ENCODE measurements at places on chromosomes 7 and 10.

DNA sequence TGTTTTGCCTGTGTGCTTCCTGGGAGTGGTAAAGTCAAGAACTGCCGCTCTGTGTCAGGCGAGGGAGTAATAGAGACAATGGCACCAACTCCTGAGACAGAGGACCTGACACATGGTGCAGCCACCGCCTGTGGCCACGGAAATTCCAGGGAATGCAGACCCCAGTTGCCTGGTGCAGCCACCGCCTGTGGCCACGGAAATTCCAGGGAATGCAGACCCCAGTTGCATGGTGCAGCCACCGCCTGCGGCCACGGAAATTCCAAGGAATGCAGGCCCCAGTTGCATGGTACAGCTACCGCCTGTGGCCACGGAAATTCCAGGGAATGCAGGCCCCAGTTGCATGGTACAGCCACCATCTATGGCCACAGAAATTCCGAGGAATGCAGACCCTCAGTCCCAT, 8.7 kb downstream of the DIP2C start:
- DNase-seq = no peak

GRCh38 chr7:43649755-43650274, 66.9 kb downstream of the STK17A start:
- DNase-seq = peak; percentile 84

GRCh38 chr7:130494431-130494858, 2.6 kb downstream of the MEST start:
- no peak for DNase-seq

DNA sequence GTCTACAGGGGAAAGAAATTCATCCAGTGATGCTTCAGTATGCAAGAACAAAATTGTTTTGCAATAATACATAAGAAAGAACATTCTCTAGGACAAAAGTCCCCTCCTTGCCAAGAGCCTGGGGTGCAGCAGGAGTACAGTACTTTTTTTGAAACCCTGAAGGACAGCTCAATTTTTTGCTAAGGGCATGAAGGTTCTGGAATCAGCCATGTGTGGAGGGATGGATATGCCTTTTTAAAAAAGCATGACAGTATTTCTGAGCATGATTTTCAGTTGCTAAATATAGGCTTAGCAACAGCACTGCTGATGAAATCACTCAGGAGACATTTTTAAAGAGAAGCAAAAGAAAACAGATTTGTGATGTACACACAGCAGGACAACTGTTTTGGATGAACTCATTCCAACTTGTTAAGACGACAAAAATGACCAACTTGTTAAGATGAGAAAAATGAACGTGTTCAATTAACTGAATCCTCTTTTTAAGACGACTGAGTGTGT, 39.3 kb downstream of the HBP1 start:
- no peak for DNase-seq

- DNase-seq = no peak
Observed at GRCh38 chr7:15292138-15292537, 269.7 kb downstream of the AGMO start.

DNA sequence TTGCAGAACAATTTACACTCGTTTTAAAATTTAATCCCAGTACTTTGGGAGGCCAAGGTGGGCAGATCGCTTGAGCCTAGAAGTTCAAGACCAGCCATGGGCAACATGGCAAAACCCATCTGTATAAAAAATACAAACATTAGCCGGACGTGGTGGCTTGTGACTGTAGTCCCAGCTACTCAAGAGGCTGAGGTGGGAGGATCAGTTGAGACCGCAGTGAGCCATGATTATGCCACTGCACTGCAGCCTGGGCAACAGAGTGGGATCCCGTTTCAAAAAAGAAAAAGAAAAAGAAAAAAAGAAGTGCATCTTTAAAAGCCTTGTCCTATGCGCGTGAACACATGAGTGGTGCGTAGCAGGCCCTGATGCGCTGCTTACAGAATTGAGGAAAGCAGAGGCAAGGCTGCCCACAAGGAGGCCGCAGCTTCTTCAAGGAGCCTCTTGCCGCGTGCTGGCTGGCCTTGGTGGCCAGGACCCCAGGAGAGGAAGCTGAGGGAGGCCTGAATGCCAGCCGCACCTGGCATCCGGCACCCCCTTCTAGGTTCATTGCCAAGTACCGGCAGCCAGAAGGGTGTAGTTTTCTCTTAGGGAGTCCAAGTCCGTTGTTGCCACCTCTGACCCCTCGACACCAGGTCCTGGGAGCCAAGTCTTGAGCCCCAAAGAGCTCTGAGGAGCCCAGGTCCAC, 124.5 kb downstream of the UBE2H start:
- DNase-seq = no peak

DNA sequence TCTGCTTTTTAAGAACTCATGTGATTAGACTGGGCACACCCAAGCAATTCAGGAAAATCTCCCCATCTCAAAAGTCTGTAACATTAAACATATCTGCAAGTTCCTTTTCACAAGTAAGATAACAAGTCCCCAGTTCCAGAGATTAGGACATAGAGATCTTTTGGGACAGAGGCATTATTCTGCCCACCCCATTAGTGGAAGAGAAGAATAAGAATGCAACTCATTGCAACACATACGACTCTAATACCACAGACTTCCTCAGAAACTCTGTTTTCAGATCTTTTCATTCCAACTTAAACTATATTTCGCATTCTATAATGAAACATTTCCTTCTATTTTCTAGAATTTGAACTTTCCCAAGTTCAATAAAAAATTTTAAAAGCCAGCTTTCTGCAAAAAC, 137.7 kb downstream of the SEMA3C start:
- no peak for DNase-seq

- DNase-seq = no peak
Observed at GRCh38 chr10:21969326-21970287, 33.9 kb downstream of the DNAJC1 start.

DNA sequence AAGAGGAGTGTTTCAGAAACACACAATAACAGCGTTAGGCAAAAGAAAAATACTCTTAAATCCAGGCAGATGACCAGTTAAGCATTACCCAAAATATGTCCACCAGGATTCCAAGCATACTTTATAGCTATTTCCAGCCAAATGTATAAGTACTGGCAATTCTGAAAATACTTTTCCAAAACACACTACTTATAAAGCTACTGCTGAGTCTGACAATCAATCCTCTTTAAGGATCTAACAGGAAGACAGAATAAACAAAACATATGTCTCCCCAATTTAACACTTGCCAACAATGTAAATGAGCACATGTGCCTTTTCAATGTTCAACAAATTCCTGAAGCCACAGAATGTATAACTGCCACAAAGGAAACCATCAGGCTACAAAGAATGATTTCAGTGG, 370.9 kb downstream of the SORCS1 start:
- DNase-seq = no peak

DNA sequence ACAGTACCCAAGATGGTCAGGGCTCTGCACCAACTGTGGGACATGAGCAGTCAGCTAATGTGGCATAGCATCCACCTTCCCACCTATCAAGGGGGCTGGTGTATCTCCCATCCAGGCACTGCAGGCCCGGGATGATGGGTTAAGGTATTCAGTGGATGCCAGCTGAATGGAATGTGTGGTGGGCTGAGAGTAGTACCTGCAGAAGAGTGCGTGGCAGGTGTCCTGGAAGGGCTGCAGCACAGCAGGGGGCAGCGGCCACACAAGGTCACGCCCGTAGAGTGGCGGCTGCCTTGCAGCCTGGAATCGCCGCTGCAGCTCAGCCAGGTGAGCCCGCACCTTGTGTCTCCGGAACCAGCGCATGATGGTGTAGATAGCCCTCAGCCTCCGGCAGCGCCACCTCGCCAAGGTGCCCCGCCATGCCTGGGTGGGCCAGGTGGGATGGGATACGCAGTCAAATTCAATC, 13.3 kb downstream of the MYO1G start:
- no peak for DNase-seq

DNA sequence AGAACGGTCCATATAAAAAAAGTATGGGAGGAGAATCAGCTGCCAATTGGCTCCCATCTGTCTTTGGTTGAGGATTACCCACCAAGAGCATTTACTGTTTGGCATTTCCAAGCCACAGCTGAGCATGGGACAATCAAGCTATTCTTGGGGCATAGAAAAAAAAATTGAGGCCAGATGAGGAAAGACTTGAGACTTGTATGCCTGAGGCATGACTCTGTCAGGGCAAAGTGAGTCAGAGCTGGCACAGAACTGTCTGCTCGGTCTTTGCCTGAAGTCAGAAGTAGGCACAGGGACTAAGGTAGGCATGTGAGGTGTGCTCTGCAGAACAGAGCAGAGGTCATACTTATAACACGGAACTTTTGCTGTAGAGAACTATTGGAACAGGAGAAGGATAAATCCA, 126.5 kb upstream of the CHRM2 start:
- no peak for DNase-seq

- DNase-seq = no peak
Observed at GRCh38 chr10:61751599-61751998, 88.9 kb downstream of the CABCOCO1 start.

- no peak for DNase-seq
Observed at GRCh38 chr10:95693071-95693667, 558 bp downstream of the TCTN3 start.

- no peak for DNase-seq
Observed at GRCh38 chr7:89002981-89003956, 207.7 kb upstream of the TEX47 start.

DNA sequence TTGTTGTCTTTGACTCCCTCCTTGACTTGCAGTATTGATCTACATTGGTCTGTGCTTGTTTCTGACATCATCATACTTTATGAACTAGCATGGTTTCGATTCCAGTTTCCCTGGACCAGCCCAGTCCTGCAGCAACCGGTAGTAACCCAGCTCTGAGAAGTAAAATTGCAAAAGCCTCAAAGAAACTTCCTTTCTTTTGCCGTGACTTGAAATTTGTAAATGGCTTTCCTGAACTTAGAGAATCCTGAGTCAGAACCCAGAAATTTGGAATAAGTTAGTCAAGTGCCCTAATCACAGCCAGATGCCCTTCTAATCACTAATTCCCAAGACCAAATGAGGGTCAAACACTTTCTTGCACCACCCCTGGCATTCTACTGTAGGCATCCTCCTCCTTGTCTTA, 15.0 kb downstream of the TAS2R60 start:
- peak; percentile 2 for DNase-seq

GRCh38 chr10:117472872-117473271, 69.7 kb upstream of the EMX2 start:
- no peak for DNase-seq

DNA sequence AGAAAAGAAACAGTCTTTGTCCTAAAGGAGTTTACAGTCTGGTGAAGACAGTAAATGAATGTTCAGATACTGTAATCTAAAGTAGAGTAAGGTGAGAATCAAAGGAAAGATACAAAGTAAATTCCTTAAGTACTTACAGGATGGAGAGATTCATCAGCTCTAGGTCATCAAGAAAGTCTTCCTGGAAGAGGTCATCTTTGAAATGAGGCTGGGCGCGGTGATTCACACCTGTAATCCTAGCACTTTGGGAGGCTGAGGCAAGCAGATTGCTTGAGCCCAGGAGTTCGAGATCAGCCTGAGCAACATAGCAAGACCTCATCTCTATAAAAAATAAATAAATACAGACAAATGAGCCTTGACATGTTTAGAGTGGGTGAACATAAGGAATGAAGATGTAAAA, 18.3 kb downstream of the FHIP2A start:
- DNase-seq = no peak

DNA sequence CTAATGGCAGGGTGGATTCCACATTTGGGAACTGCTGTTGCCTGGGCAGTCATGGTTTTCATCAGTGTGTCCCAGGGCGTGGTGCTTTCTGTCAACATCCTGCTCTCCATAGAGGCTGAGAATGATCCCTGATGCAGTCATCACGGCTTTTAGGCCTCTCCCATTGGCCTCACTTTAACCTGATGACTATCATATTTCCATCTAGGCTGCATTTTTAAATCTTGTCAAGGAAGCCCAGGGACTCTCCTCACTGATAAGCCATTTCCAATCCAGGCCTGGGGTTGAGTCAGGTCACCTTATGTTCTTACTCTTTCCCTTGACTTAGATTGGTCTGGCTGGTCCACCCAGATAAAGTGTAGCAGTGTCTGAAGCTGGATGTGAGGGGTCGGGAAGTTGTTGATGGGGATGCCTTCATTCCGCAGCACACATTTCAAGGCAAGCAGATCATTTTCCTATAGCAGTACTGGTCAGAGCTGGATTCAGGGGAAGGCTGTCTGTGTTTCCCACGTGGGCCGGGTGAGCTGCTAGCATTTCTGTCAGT, 177.0 kb downstream of the AUTS2 start:
- no peak for DNase-seq

DNA sequence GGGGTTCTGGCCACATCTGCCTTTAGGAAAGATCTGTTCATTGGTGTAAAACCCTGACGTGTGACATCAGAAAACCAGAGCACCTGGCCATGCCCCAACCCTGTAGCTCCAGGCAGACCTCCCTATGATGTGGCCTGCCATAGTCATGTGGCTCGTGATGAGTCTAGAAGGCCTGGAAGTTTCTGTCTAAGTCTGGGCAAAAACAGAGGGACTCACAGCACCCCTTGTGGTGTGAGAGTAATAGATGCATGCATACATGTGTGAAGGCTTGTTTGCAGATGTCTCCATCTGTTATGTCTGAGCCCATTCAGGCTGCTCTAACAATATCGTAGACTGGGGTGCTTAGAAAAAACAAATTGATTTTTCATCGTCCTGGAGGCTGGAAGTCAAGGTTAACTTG, 309.3 kb downstream of the PAXIP1 start:
- no peak for DNase-seq

DNA sequence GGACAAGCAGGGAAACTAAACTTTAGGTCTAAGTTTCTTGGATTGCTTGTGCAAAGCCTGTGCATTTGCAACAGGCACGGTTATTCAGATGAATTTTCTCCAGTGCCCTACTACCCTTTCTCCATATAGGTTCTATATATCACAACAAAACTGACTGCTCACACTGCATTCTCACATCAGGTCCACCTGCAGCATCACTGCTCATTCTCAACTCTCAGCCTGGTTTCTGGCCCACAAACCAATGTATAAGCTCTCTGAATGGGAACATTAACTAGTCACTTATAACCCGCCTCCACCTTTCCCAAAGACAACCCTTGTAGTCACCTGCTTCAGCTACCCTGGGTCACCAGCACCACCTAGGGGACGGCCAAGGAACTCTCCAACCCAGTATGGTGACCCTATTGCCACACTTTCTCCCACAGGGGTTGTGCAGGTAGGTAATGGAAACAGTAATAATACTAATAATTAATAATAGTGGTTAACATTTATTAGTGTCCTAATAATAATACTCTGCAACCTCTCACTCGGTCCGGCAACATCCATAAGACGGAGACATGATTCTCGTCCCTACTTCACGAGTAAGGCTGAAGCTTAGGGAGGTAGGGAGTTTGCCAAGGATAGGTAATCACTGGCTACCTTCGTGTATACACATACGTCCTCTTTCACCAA, 97.3 kb downstream of the CLEC2L start:
- peak; percentile 58 for DNase-seq

DNA sequence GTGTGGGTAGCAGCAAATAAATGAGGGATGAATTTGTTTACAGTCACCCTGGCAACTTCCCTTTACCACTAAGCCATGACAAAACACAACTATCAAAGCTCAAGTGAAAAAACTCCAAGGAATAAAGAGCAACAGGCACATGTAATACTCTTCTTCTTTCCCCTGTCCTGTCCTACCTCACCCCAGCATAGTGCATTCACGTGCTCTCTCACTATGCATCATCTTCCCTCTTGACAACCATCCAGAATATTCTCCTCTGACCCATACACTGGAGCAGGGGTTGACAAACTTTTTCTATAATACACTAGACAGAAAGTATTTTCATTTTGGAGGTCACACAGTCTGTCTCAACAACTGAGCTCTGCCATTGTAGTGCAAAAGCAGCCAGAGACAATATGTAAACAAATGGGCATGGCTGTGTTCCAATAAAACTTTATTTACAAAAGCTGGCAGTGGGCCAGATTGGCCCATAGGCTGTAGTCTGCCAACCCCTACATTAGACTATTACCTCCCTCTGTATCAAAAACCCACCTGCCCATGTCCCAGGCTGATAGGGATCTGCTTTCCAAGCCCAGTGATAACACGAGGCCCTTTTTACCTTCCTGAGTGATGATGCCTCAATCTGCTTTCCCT, 354.5 kb downstream of the FGFR2 start:
- no peak for DNase-seq

Data from CD4-positive, alpha-beta T cell treated with Interferon alpha-2 for 1 hour (primary cell).